Left lung (tissue), 14 donors: ENCODE measurements at places on chromosomes 12 and 14. TPM values are rescaled to one million over a fixed set of nuclear protein-coding genes. Genes with fewer than 3 reads are reported as not detected.

DNA sequence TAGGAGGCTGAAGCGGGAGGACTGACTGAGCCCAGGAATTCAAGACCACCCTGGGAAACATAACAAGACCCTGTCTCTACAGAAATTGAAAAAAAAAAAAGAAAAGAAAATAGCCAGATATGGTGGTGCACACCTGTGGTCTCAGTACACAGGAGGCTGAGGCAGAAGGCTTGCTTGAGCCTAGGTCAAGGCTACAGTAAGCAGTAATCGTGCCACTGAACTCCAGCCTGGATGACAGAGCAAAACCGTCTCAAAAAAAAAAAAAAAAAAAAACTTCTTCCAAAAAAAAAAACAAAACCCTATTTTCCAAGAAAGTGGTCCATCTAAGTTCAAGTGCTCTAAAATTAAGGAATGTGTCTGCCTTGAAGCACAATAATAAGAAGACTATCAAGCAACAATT lies 19.8 kb downstream of the SNX6 start:
- no peak for DNase-seq

GRCh38 chr12:121334513-121335343 lies 17.5 kb downstream of the ANAPC5 start:
- peak; percentile 40 for DNase-seq

Gene EML5
- total RNA-seq = 1.1 TPM

DNA sequence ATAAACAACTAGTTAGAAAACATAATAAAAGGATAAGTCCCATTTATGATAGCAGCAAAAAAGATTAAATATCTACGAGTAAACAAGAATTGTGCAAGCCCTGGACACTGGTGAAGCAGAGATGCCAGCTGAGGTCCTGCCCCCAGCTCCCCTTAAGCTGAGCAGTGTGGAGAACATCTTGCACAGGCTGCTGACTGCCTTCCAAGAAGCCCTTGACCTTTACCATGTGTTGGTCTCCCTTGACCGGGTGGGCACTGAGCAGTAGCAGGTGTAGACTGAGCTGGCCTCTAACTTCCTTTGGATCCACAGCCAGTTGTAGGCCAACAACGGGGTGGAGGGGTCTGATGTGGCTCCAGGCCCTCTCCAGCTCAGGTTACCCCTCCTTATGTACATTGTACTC lies 47.7 kb upstream of the PAPLN start:
- DNase-seq = no peak

GRCh38 chr12:114407842-114408411 lies 2.0 kb upstream of the TBX5 start:
- DNase-seq = no peak

- DNase-seq = no peak
These were observed 111.9 kb downstream of the LRRK2 start for GRCh38 chr12:40336573-40337199.

DNA sequence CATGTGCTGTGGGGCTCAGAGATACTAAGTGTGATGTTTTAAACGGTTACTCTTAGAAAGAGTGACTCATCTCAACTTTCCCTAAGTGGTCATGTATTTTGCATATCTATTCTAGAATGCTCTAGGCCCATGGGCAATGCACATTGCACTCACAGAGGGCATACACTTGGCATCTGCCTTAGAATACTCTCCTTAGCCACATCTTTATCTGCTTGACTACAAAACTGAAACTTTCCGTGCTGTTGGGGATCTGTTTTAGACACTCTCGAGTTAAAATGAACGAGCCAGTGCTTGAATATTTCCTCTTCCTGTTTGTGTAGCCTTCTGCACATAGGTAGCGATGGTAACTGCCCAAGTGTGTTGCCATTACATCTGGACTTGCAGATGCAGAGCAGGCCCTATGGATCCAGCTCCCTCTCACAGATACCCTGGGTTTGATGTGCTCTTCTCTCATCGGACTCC lies 180.5 kb downstream of the CAND1 start:
- no peak for DNase-seq

GRCh38 chr12:30694412-30695198 lies 1.1 kb downstream of the IPO8 start:
- peak; percentile 48 for DNase-seq

GRCh38 chr14:24734917-24735500 lies 101.0 kb upstream of the GZMB start:
- DNase-seq = peak; percentile 89

DNA sequence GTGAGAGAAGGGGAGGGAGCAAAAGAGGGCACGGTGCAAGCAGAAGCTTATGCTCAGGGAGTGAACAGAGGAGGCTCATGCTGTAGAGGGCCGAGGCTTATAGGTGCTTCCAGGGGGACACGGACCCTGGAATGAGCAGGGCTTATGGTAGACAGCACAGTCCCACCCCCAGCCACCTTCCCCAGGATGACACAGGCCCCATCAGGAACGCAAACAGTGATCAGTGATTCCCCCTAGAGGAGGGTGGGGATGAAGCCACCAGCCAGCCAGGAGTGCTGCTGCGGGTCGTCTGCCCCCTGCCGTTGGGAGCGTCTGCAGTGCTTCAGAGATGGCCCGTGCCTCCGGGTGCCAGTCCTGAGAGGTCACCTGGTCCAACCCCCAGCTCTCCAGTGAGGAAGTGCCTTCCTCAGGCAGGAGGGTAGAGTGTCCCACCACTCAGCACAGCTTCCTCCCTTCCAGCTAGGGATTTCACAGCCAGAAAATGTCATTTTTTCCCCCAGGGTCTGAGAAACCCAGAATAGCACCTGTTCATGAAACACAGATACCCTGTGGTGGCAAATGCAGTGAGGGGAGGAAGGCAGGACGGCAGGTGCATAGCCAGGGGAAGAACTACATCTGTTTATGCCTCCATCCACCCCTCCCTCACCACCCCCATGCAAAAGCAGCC lies 60.7 kb downstream of the SLC6A12 start:
- DNase-seq = peak; percentile 80

Gene PLA2G1B
- 4.7 TPM for total RNA-seq

DNA sequence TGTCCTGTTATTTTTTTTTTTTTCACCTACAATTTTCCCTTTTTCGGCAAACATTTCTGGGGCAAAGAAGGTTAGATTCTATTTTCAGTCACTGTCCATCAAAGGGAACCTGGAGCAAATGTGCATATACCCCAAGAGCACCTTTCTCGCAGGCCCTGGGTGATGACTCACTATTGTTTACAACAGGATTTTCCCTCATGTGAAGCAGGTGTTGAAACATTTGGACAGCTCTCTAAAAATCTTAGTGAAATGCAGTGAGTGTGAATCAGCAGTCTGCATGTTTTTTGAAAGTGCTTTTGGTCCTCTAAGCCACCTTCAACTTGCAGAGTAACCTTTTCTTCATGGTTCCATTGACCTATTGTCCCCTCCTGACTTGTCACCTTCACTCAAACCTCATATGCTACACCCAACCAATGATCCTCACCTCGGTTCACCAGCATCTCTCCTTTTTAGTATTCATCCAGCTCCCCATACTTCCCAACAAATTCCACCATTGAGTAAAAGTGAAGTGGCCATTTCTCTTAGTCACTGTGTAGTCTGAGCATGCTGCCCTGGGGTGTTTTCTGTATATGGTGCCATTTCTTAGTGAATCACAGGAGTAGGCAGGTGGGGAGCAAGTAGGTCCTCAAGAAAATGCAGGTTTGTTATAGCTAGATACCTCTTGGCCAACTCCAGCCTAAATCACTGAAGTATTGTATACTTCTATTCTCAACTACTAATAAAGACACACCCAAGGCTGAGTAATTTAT lies 260.2 kb downstream of the BMP4 start:
- DNase-seq = no peak

- DNase-seq = no peak
These were observed 5.0 kb downstream of the HVCN1 start for GRCh38 chr12:110683888-110684287.

DNA sequence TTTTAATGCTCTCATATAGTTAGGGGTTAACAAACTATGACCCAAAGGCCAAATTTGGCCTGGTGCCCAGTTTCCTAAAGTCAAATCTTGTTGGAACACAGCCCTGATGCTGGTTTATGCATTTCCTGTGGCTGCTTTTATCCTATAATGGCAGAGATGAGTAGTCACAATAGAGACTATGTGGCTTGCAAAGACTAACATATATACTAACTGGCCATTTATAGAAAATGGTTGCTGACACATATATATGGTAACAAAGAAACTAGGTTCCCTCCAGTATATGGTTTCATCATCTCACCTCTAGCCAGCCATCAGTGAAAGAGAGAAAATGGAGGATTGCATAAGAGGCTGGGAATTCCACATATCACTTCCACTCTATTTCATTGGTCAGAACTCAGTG lies 10.8 kb downstream of the NAV3 start:
- DNase-seq = no peak
